CD4-positive, alpha-beta T cell treated with Interleukin-15 for 4 hours (primary cell): ENCODE measurements at places on chromosomes 2 and 18.

- no peak for DNase-seq
Measured at GRCh38 chr2:217127744-217128143, 267.9 kb upstream of the TNP1 start.

DNA sequence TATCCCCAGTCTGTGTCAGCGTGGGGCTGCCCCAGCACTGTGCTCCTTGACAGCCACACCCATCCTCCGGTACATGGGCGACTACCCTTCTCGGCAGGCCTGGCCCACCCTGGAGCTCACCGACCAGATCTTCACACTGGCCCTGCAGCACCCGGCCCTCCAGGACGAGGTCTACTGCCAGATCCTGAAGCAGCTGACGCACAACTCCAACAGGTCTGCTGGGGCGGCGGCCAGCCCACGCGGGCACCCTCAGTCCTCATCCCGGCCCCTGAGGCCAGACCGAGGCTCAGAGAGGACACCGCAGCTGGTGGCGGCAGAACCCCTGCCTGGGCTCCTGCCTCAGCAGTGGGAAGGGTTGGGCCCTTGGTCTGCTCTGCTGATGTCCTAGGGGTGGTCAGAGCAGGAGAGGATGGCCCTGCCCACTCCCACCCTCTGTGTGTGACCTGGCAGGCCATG is 14.4 kb upstream of the GPR17 start:
- DNase-seq: no peak

DNA sequence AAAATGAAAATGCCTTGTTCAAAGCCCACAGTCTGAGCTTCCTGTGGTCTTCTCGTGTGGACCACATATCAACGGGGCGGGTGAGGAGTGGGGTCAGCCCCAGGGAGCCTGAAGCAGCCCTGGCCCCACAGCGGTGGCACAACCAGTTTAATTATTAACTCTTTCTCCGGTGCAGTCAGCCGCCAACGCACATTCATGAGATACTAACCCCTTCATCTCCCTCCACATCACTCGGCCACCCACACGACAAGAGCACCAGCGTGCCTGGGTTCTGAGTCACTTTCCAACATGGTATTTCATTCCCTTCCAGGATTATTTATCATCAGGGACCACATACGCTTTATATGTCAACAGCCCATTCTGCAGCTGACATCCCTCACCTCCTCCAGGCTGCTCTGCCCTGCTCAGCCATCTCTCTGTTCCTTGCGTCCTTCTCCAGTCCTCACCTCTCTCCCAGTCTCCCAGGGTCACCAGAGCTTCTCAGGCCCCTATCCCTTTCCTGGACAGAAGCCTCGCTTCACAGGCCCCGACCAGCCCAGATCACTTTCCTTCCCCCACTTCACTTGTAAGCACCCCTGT is 48.0 kb upstream of the ID2 start:
- DNase-seq: no peak

DNA sequence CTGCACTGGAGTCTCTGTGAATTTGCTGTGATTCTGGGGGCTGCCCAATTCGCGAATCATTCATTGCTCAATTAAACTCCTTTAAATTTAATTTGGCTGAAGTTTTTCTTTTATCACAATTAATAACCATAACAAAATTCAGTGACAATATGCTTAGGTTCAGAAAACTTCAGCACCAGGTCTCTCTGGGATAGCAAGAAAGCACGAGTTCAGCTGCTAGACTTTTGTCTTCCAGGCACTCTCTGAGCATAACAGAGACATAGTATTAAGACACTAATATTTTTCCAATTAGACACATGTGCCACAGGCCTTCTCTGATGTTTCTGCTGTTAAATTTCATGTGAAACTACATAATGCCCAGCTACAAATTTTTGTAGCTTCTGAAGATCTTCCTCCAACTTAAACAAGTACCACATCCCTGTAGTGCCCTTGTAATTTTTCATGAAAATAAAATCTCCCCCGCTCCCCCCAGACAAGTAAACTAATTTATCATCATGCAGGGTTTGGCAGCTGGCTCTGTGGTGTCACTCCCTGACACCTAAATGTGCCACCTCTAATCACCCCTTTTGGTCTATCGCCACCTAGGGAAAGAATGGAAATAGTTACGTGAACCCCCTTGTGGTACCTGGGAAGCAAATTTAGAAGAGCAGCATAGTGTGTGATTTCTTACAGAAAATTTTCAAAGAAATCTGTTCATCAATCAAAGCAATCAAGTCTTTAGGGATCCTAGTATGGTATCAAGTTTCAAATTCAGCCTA is 94.1 kb downstream of the CSRNP3 start:
- no peak for DNase-seq
